ENCODE measurements at places on chromosomes 13 and 19.

DNA sequence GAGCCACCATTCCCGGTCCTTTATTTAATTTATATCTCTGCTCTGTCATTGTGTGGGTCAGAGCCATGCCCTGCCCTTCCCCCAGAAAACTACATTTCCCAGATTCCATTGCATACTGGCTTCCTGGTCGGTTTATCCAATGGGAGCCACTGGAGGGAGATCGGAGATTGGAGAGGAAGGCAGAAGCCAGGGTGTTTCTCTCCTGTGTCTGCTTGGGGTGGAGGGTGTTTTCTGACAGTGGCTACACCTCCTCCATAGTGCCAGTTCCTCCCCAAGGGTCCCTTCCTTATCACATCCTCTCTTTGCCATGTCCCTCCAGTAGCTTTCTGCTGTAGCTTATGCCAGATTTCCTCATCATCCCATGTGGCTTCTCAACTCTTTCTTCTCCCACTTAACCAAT, 19.0 kb downstream of the OLFM2 start:
- no peak for DNase-seq

- no peak for DNase-seq
Observed at GRCh38 chr19:46976845-46977320, 42.8 kb upstream of the NPAS1 start.

DNA sequence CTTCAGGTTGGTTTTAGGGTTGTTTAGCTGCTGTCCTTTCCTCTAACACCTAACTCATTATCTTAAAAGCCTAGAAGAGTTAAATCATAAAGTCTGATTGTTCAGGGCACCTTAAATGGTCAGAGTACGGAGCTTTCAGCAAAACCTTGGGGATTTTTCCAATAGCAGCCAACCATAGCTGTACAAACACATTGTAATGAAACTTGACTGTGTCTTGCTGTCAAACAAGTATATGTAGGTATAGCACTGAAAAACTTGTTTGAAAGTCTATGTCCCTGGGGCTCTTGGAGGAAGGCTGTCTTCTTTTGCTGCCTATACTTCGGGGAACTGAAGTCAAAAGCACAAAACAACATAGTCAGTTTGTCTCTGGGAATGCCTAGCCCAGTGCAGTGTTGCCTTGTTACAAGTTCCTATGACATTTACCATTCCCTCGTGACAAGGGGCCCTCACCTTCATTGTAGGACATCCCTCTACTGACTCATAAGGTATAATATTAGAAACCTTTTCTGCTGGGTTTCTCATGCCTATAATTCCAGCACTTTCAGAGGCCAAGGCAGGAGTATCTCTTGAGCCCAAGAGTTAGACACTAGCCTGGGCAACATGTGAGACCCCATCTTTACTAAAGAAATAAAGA, 474.5 kb upstream of the NBEA start:
- no peak for DNase-seq

DNA sequence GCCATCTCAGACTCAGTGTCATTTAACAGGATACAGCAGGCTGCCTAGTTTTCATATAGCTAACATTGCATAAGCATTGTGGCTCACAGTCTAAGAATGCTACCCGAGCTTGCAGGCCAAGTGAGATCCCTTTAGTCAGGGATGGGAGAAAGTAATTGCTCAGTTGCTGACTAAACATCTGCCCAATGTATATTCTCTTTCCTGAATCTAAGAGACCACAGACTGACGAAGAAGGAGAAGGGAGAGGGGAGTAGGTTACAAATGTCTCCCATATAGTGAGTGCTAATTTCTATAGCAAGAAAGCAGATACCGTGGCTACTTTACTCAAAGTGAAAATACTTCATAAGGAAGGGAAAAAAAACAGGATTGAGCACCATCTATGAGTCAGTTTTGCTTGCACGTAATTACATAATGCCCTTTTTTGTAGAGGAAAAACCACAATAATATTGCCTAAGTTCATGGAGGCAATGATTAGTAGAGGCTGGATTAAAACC, 453.9 kb downstream of the COG6 start:
- DNase-seq, result no peak

- DNase-seq, result no peak
Observed at GRCh38 chr13:61777271-61777670, 361.6 kb upstream of the PCDH20 start.

Data from GM19239 (cell line).